ENCODE measurements at places on chromosomes 2 and 18. TPM values are rescaled to one million over a fixed set of nuclear protein-coding genes. Genes with fewer than 3 reads are reported as not detected.

Gene ZSCAN30
- 5.5 TPM for total RNA-seq

Gene TANC1
- 5.0 TPM for total RNA-seq

Gene ASB18
- total RNA-seq: not detected

Gene CCDC85A
- total RNA-seq: 0.08 TPM

Gene CPO
- 0.38 TPM for total RNA-seq

Gene SCN3A
- total RNA-seq: not detected

Gene TLX2
- 0.08 TPM for total RNA-seq

Gene CLHC1
- total RNA-seq: 3.5 TPM

Gene UGT1A8
- 0.13 TPM for total RNA-seq

Gene TANK
- 28.1 TPM for total RNA-seq

Gene BOLA3
- 12.8 TPM for total RNA-seq

Gene C1QL2
- total RNA-seq: not detected

Gene STRN
- 7.0 TPM for total RNA-seq

Gene VIL1
- 2.6 TPM for total RNA-seq

- DNase-seq: no peak
Measured at GRCh38 chr2:164717000-164717803, 95.9 kb upstream of the GRB14 start.

DNA sequence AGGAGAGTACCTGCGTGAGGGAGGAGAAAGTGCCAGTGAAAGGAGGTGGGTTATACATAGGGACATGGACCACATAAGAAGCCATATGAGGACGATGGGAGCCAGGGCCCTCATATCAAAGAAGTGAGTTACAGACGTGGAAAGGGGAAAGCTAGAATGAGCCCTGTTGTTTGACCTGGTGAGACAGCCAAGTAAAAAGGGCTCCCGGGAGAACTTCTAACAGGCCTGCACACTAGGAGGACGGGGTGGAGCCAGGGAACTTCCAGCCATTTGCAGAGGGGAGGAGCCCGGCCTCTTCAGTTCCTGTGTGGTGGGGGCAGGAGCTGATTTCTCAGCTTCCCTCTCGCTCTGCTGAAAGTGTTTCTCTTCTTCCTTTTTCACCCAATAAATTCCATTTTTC is 84.1 kb upstream of the SLC66A3 start:
- no peak for DNase-seq

- DNase-seq: peak; percentile 44
Measured at GRCh38 chr18:67417864-67418523, 98.5 kb downstream of the DSEL start.

GRCh38 chr2:230326453-230327417 is at the start of gene SP140L:
SP140L (plus strand) TSS chr2:230327193; CDS start chr2:230327270, 77 bp downstream.
- peak; percentile 82 for DNase-seq

DNA sequence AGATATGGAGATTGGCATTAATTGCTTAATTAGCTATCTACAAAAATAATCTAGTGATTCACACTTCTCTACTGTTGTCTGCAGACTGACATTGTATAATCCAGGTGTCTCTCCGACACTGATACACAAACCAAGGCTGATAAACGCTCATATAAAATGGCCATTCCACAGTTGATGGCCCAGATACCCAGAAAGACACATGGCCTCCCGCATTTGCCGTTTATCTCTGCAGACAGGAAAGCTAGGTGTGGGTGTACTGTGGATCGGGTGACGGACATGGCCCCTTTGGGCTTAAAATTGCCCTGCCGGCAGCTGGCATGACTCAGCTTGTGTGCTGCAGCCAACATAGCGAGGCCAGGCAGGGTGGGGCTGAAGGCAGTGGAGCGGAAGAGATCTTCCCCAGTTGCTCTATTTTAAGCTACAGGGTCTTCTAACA is 18.5 kb downstream of the PMAIP1 start:
- DNase-seq: no peak

DNA sequence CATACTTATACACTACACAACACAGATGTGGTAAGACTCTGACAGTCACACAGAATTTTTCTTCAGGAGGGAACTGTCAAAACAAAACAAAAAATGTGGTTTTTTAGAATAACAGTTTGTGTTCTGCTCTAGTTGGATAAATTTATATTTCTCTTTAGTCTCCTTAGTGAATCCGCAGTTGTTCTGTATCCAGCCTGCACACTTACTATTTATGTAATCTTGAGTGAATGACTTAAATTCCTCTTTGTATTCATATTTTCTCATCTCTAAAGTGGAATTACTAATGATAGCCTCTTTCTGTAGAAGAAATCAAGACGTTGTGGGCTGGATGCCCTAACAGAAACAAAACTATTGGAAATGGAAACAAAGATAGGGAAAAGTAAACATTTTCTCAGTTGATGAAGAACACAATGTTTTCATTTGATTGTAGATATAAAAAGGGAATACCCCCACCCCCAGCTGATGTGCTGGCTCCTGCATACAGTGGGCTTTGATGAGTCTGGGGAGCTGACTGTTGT is 375.2 kb downstream of the TRIB2 start:
- DNase-seq: no peak

DNA sequence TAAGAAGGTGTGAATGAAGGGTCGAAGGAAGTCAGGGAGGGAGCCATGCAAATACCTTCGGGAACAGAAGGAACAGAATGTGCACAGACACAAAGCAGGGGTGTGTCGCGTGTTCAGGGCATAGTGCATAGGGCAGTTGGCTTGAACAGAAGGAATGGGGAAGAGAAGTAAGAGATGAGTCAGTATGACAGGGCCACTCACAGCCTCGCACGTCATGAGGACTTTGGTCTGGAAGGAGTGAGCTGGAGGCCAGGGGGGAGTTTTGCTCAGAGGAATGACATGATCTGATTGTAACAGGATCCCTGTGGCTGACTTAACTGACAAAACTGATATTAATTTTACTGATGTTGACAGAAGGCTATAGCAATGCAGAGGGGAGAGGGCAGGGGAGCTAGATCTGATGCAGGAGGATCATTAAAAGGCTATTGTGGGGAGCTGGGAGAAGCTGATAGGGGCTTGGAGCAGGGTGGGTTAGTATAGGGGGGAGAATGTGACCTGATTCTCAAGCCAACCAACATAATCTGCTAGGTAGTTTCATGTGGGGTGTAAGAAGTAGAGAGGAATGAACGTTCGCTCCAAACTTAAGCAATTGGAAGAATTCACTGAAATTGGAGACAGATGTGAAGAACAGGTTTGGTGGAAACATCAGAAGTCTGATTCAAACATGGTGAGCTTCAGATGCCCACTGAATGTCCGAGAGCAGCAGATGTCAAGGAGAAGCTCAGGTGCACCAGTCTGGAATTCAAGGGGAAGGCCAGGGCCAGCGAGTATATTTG is 60.4 kb upstream of the COPS8 start:
- DNase-seq: peak; percentile 74

DNA sequence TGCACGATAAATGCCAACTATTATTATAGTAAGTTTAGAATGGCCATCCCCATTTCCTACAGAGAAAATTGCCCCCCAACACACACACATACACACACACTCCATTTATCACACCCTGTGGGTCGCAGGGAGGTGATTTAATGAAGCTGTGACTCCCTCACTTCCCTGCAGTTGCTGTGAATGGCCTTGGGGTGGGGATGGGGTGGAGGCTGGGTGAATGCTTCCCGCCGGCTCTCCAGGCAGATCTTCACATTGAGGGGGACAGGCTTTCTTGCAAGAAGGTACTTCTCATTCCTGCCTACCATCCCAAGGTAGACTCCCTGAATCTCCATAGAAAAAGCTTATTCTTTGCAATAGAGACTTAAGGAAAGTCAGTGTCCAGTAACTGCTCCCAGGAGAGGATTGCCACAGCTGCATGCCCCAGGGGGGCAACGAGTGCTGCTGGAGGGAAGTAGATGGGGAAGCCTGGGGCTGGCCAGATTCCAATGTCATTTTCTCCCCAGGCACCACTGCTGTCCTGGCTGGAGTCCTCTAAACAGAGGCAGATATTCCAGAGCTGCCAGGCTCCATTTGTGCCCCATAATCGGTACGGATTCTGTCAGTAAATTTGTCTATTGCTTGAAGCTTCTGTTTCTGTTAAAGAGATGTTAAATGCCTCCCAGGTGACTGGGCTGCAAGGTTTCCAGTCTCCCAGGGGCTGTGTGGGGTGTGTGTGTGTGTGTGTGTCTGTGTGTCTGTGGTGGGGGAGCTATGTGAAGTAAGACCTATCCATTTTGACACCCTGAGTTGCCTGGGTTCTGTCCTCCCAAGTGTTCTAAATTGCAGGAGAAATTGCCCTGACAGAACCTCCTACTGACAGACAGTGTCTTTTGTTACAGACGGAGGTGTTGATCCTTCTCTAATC is 265.5 kb downstream of the SRBD1 start:
- peak; percentile 35 for DNase-seq

DNA sequence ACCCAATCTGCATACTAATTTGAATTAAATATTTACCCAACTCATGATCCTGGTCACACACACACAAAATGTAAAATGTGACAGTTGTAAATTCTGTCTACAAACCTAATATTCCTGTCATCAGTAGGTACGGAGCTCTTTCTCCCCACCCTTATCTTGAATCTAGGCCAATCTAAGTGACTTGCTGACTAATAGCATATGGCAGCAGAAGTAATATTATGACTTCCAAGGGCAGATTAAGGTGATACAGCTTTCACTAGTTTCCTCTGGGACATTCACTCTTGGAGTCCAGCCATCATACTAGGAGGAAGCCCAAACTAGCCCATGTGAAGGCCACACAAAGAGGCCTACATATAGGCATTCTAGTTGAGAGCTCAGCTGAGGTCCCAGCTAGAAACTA is 89.4 kb downstream of the TMEM131 start:
- no peak for DNase-seq

DNA sequence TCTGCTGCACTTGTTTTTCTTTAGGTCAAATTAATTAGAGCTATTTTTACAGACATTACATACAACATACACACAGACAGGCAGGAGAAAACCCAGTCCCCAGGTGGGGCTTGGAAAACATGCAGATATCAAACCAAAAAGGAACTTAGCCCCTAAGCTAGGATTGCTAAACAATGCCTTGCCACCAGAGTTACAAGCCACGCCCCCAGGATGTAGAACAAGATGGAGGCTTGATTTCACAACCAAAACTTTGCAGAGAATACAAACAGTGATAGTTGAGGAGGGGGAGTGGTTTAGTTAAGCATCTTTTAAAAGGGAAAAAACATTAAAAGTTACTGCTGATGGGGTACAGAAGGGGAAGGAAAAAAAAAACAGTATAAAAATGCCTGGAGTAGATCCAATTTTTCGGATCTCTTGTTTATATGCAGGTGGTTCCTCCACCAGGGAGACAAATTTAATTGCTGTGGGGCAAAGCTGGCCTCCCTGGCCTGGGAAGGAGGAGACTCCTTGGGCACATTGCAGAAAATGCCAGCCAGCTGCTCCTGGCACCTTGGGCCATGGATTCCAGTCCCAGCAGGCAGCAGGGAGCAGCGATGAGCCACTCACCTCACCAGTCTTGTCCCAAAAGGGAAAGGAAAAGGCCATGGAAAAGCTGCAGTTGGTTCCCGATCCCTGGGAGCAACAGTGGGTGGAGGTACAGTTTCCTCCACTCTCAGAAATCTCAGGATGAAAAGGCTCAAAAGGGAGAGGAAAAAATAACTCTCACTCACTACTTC is 348.4 kb upstream of the REG3G start:
- no peak for DNase-seq

GRCh38 chr2:177754492-177754873 is 318.1 kb downstream of the PDE11A start:
- DNase-seq: no peak

DNA sequence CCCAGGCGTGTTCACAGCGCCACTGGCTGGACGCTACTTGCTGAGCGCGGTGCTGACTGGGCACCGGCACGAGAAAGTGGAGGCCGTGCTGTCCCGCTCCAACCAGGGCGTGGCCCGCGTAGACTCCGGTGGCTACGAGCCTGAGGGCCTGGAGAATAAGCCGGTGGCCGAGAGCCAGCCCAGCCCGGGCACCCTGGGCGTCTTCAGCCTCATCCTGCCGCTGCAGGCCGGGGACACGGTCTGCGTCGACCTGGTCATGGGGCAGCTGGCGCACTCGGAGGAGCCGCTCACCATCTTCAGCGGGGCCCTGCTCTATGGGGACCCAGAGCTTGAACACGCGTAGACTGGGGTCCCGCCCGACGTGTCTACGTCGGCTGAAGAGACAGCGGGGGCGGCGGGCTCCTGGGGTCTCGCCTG is 891 bp upstream of the KHK start:
- DNase-seq: peak; percentile 81

DNA sequence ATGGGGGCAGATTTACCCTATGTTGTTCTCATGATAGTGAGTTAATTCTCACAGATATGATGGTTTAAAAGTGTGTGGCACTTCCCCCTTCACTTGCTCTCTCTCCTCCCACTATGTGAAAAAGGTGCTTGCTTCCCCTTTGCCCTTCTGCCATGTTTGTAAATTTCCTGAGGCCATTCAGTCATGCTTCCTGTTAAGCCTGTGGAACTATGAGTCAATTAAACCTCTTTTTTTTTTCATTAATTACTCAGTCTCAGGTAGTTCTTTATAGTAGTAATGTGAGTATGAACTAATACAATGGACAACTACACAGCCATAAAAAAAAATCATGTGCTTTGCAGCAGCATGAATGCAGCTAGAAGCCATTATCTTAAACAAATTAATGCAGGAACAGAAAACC is 118.5 kb downstream of the CALCRL start:
- no peak for DNase-seq

- DNase-seq: no peak
Measured at GRCh38 chr2:217900010-217900779, 102.6 kb downstream of the TNS1 start.

DNA sequence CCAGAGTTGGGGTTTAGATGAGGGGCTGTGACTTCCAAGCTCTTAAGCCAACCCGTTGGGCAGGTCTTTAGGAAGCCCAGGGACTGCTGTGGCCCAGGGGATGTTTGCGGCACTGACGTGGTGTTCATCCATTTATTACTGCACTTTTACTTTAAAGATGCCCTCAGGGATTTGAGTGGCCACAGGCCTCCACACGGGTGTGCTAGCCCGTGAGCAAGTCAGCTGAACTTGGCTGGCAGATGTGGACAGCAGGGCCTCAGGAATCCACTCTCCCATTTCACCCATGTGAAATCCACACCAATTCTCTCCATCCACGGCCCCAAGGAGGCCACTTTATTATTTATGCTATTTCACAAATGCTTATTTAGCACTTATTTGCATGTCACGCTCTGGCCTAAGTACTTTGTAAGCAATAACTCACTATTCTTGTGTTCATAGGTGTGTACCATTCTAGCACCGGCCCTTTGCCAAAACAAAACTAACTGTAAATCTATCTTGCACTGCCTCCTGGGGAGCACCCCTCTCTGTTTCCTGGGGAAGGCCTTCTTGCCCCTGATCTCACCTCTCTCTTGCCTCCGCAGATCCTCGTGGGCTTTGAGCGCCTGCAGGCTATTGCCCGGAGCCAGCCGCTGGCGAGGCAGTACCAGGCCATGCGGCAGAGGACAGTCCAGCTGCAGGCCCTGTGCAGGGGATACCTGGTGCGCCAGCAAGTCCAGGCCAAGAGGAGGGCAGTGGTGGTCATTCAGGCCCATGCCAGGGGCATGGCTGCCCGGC is 39.1 kb upstream of the GPR17 start:
- peak; percentile 41 for DNase-seq

GRCh38 chr2:15293262-15293937 is 267.7 kb downstream of the NBAS start:
- no peak for DNase-seq

- DNase-seq: peak; percentile 54
Measured at GRCh38 chr2:33246432-33246831, 230.0 kb upstream of the RASGRP3 start.

GRCh38 chr18:41462946-41463345 is 492.1 kb upstream of the PIK3C3 start:
- no peak for DNase-seq

Data from left lobe of liver (tissue), 2 donors.